ENCODE measurements at places on chromosomes 2 and 18.

GRCh38 chr2:120932881-120933280 lies 197.2 kb downstream of the GLI2 start:
- DNase-seq: no peak

GRCh38 chr2:236830926-236831325 lies 254.8 kb upstream of the COPS8 start:
- DNase-seq: peak; percentile 20

- DNase-seq: peak; percentile 7
Observed at GRCh38 chr2:134818321-134818720, 20.1 kb upstream of the ACMSD start.

GRCh38 chr2:7207631-7208030 lies 290.4 kb downstream of the RNF144A start:
- DNase-seq: no peak

- no peak for DNase-seq
Observed at GRCh38 chr2:168200930-168201583, 46.3 kb downstream of the STK39 start.

All from fibroblast of skin of right quadriceps (primary cell).